ENCODE measurements at places on chromosomes 7 and 10.

DNA sequence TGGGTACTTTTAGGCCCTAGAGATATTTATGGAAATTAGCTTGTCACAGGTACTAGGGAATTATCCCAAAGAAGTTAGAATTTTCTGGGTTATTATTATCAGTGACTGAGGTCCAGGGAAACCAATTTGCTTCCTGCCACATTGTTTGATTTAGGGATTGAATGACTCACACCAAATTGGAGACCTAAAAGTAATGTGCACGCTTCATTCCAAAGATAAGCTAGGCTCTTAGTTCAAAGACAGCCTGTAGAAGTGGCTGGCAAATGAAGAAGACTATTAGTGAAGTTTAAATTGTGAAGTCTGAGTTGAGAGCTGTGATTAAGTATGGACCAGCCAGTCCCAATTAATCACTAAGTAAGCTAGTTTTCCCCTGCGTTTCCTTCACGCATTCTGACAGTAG is 188.1 kb upstream of the MYO3A start:
- peak; percentile 9 for DNase-seq

GRCh38 chr7:138662076-138662990 is 38.8 kb downstream of the SVOPL start:
- DNase-seq: no peak

DNA sequence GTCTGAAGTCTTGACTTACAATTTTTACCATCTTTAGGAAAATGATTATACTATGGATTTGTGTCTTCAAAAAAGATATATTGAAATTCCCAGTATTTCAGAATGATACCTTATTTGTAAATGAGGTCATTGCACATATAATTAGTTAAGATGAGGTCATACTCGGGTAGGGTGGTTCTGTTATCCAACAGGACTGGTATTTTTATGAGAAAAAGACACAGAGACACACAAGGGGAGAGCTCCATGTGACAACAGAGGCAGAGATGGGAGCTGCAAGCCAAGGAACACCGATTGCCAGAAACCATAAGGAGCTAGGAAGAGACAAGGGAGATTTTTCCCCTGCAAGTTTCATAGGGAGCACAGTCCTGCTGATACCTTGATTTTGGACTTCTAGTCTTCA is 356.9 kb downstream of the ARL4A start:
- DNase-seq: no peak

- no peak for DNase-seq
Measured at GRCh38 chr7:78095549-78095948, 297.0 kb downstream of the PHTF2 start.

- no peak for DNase-seq
Measured at GRCh38 chr7:39749717-39750116, 126.3 kb downstream of the RALA start.

DNA sequence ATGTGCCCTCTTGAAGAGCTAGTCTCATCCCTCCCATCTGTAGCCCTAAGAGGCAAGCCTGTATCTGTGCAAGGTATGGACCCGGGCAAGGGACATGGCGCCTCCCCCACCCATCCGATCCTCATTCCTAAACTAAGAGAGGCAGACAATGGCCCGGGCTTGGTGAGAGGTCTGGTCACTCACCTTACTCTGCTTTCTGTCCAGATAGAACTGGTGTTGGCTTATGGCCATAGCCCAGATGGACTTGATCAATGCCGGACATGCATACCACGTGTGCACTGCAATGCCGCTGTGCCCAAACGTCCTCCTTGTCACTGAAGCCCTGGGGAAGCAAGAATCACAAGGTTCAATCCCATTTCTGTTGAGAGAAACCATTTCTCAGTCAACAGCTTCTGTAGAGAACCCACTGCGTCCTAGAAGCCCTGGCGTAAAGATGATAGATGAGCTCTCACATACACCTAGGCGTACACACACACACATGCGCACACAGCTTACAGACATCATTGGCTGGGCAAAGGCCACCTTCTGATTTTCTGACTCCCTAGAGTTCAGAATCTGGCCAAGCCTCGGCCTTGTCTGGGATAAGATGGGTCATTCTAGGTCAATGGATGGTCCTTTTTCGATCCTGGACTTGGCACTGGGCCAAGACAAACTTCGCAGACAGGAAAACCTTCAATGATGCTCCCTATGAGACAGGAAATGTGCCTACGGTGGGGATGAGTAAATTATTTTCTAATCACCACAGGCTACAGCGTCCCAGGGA is 114.6 kb downstream of the PRPF18 start:
- no peak for DNase-seq

DNA sequence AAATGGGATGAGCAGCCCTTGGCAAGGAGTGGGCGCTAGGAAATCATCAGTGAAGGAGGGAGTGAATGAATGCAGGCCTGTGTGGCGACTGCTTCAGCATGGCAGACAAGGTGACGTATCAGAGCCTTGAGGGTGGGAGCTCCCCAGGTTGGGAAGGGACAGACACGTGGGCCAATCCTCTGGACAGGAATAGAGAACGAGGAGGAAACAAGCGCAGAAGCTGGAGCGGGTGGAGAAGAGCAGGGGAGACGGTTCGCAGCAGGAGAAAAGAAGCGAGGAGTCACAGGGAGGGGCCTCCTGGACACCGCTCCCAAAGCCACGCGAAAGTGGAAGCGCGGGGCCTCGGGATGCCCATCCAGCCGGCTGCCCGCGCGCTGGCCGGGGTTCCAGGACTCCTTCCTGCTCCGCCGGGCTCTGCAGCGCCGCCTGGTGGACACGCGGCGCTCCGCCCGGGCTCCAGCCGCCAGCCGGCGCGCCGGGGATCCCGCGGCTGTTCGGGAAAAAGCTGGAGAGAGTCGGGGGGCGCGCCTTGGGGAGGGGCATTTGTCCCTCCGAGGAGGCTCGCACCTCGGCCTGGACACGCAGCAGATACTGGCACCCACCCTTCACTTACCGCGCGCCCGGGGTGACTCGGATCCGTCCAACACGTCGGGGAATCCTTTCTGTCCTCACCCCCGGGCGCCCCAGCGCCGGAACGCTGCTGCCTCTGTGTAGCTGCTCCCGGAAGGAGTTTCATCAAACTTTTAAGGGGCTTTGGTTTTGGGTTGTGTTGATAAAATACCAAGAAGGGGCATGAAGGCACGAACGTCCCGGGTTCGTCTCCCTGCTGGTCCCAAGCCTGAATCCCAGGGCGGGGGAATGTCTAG is 6.3 kb downstream of the ZNF503 start:
- DNase-seq: no peak

- peak; percentile 18 for DNase-seq
Measured at GRCh38 chr10:95841661-95842498, 65.9 kb upstream of the CC2D2B start.

DNA sequence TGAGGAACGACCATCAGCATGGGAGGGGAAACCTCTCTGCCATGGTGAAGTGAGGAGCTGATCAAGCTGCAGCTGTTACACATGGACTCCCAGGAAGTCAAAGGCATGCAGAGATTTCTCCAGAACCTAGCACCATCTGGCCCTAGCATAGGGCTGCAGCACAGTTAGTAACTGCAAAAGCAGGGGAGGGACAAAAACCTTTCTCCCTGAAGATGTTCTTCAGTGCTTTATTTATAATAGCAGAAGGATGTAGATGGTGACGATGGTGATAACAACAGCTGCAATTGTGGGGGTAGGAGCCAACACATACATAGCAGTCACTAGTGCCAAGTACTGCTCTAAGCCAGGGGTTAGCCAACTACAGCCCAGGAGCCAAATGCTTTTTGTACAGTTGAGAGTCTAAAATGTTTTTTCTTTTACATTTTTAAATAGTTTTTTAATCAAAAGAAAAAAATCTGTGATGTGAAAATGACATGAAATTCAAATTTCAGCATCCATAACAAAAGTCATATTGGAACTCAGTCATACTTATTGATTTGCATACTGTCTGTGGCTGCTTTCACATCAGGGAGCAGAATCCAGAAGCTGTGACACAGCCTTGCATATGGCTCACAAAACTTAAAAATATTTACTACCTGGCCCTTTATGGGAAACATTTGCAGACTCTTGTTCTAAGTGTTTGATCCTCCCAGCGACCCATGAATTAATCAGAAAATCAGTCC is 299.5 kb downstream of the ELMO1 start:
- no peak for DNase-seq

GRCh38 chr7:20348125-20348807 is 17.6 kb downstream of the ITGB8 start:
- DNase-seq: no peak

DNA sequence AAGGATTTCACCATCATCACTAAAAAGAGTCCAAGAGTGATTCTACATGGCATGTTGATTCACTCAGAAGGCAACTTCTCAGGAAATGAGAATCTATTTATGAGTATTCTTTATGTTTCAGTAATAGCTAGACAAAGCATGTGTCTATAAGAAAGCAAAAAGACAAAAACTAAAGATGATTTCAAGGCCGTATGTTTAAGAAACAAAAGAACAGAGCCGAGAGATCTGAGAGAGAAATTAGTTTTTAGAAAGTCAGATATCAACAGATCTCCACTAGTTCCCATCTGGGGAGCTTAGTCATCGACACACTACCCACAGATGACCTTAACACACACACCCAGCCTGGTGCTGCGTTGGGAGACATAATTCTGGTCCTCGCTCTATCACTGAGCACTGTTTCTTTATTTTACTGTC is 21.0 kb downstream of the PIP4K2A start:
- no peak for DNase-seq

Measured in kidney epithelial cell (primary cell).